ENCODE measurements at places on chromosomes 6 and 20.

DNA sequence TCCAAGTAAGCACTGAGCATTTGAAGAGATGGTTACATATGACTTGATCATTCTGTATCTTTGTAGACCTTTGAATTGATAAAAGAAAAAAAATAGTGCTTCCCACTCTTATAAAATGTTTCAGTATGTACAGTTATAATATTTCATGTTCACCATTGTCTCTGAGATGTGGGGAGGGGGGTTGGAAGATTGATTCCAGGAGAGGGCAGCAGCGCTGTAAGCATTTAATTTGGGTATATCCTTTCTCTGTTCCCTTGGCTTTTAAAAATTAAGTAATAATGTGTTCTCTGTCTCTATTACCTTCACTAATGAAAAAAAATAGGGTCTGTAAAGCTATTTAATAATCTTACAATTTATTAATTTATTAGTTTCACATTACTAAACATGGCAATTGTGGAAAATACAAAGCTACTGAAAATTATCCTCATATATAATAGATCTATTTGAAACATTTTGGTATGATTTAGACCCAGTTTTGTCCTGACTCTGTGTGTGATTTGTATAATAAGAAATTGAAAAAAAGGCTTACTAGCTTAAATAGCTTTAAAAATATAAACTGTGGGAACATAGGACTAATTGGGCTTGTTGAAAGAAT, 341.2 kb downstream of the CDKAL1 start:
- no peak for DNase-seq

GRCh38 chr6:35757456-35758123, 18.8 kb upstream of the CLPSL2 start:
- peak; percentile 32 for DNase-seq

GRCh38 chr6:5771759-5772390, 234.8 kb downstream of the NRN1 start:
- no peak for DNase-seq

DNA sequence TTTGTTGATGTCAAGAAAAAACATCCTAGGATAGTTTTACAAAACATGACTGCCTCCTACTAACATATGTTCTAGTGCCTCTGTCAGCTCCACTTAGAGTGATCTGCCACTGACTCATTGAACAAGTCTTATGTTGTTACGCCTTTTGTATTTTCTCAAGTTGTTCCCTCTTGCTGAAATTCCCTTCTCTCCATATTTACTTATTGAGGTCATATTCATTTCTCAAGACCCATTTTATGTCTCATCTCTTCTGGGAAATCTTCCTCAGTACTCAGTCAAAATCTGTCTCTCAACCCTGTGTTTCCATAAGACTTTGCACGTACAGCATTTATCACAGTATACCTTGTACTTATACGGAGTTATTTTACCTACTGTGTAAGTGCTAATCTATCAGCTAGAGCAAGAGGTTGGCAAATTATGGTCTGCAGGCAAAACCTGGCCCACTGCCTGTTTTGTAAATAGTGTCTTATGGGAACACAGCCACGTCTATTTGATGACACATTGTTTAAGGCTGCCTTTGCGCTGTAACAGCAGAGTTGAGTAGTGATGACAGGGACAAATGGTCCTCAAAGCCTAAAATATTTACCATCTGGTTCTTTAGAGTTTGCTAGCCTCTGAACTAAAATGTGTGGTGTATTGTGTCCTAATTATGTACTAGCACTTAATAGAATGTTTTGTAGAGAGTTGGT, 83.4 kb downstream of the ADGRB3 start:
- DNase-seq, result no peak

DNA sequence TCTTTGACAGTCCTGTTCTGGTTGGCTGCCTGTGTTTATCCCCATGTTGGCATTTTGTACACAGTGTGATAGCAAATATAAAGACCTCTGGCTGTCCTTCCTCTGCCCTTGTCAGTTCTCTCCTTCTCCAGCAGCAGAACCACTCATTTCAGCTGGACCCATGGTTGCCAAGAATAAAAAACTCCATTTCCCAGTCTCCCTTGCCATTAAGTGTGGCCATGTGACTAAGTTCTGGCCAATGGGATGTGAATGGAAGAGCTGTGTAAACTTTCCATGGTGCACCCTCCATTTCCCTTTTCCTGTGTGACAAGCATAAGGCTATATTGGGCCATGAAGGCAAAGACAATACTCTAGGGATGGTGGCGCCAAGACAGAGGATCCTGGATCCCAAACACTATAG, 78.4 kb upstream of the TBC1D7 start:
- no peak for DNase-seq

- no peak for DNase-seq
Measured at GRCh38 chr20:14523090-14523489, 185.7 kb upstream of the FLRT3 start.

DNA sequence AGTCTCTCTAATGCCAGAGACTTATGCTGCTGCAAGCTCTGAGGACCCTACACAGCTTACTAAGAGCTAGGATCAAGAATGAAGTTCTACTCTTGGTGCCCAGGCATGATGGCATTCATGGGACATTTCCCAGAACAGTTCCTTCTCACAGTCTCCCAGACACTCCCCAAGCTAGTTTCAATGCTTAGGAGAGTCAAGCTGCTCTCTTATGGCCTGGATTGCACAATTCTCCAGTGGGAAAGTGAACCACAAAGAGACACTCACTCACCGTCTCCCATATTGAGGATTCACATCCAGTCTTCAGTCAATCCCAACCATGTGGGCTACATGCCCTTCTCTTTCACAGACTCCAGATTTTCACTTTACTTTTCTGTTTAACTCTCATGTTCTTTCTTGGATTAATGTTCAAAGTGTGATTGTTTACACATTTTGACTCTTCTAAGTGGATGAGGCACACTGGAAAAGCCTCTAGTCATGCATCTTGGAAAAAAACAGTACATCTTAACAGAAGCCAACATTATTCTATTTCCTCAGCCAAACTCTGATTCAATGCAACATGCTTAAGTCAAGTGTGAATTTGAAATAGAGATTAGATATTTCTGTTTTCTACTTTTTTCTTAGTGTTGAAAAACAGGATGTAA, 447.8 kb upstream of the BTBD3 start:
- no peak for DNase-seq

GRCh38 chr6:132733814-132734213, 20.0 kb upstream of the VNN1 start:
- no peak for DNase-seq

DNA sequence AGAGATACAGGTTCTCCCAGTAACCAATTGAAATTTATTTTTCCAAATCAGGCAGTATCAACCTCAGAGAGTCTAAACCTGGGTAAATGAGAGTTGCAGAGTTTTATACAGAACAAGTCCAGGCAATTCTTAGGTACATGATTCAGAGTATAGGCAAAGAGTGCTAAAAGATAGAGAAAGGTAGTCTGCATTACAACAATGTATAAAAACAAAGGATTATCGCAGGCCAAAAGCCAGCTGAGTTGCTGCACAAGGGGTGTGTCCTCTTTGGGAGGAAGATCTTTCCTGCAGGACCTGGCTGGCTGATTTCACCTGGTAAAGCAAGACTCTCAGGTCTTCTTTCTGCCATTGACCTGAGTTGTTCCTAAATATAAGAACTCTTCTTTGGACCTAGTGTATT, 48.9 kb upstream of the ECHDC1 start:
- DNase-seq, result no peak

- DNase-seq, result no peak
Measured at GRCh38 chr20:62561948-62562347, 80.4 kb upstream of the SLCO4A1 start.
